Activated effector memory CD4-positive, alpha-beta T cell treated with anti-CD3 and anti-CD28 coated beads, Interleukin-2, amount 50 U/mL, for 16 hours (primary cell): ENCODE measurements at places on chromosomes 16 and 17.

DNA sequence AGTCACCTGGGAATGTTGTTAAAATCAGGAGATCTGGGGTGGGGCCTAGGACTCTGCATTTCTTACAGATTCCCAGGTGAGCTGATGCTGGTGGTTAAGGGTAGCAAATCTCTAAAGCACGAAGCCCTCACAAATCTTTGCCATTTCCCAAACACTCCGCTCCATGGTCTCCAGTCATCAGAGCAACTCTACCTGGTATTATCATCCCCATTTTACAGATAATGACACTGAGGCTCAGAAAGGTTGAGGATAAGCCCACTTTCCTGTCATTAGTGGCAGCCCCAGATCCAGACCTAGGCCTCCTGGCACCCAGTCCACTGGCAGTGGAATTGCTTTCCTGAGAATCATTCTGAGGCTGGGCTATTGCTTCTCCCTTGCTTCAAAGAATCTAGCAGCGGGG lies 8.7 kb downstream of the SLC46A1 start:
- DNase-seq: no peak

GRCh38 chr17:68771867-68772515 lies 170.8 kb upstream of the FAM20A start:
- DNase-seq: no peak

GRCh38 chr16:75821117-75821516 lies 94.8 kb upstream of the CPHXL start:
- no peak for DNase-seq

DNA sequence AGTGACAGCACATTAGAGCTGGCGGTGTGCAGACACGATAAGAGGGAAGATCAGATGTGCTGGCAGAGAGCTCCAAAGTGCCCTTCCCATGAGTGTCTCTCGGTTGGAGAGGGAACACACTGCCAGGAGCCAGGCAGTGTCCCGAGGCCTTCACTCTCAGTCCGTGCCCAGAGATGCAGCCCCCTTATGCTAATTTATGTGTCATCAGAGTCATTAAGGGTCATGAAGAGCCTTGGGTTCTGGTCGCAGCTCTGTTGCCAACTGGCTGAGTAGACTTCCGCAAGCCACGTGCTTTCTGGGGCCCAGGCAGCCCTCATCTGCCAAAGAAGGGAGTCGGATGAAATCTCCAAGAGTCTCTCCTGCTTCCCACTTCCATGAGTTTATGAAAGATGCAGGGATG lies 232.5 kb downstream of the MSI2 start:
- DNase-seq: no peak

DNA sequence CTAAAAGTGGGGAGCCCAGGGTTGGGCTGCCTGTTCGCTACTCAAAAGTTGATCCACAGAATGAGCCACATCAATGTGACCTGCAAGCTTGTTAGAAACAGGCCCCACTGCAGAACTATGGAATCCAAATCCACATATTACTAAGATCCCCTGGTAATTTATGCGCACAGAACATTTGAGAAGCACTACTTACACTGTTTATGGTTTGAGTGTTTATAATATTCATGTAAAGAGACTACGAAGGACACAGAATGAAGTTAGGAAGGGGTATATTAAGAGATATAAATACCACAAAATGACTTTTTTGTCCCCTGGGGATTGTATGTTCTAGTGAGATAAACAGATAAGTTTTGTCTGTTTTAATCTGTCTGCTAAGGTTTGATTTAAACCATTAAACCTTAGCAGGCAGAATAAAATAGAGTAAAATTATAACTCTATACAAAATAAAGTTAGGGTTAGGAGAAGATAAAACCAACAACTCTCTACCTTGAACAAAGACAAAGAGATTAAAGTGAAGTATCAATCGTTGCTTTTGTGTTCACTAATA lies 666.9 kb upstream of the SOX9 start:
- no peak for DNase-seq

- no peak for DNase-seq
These were observed 1.5 kb downstream of the LRRC3C start for GRCh38 chr17:39928858-39929645.

GRCh38 chr17:82611140-82612058 lies 36.8 kb downstream of the WDR45B start:
- no peak for DNase-seq

- no peak for DNase-seq
These were observed 18.3 kb downstream of the ZSWIM7 start for GRCh38 chr17:15981208-15981607.

DNA sequence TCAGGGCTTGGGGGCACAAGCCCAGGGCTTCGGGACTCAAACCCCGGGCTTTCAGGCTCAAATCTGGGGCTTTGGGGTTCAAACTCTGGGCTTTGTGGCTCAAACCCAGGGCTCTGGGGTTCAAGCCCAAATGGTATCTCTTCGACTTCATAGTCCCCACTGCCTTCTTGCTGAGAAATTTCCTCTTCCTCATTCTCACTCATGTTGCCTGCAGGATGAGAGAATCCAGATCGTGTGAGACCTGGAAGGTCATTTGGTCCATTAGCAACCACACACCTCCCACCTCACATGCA lies 576 bp downstream of the ZNF768 start:
- DNase-seq: no peak

- DNase-seq: no peak
These were observed 9.7 kb downstream of the CNP start for GRCh38 chr17:41976142-41976768.

DNA sequence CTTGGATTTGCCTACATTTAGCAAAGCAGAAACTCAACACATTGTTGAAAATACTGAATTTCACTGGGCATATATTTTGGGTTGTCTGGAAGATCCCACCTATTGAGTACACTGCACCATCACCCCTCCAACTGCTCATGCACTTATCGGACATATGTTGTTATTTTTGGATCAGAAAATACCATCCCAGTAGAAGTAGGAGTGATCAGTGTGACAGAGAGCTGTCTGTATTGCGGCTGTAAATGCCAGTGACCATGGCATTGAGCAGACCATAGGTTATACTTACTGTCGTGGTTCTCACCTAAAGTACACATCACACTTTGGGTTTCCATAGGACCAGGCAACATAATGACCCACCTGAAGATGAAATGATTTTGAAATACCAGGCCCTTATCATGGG lies 264.7 kb downstream of the CDH13 start:
- DNase-seq: no peak

GRCh38 chr17:2978991-2979390 lies 84.4 kb downstream of the OR1D5 start:
- no peak for DNase-seq

DNA sequence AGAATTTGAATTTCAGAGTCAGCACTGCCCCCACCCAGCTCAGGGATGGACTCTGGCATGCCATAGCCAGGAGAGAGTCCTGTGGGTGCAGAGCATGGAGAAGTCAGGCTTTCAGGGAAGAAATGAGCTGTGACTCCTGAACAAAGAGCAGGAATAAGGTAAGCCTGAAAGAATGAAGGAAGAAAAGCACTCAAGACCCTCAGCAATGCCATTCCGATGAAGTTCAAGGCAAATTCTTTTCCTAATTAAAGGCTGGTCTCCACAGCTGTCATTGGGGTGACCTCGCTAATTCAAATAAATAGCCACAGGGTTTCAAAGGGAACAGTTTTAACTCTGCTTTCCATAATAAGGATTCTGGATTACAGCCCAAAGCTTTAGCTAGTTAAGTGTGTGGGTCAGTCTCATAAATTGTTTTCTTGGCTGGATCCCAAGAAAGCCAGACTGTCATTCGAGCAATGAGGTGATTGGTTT lies 31.7 kb downstream of the TOM1L2 start:
- DNase-seq: no peak

GRCh38 chr17:67165201-67165600 lies 79.8 kb downstream of the HELZ start:
- no peak for DNase-seq

DNA sequence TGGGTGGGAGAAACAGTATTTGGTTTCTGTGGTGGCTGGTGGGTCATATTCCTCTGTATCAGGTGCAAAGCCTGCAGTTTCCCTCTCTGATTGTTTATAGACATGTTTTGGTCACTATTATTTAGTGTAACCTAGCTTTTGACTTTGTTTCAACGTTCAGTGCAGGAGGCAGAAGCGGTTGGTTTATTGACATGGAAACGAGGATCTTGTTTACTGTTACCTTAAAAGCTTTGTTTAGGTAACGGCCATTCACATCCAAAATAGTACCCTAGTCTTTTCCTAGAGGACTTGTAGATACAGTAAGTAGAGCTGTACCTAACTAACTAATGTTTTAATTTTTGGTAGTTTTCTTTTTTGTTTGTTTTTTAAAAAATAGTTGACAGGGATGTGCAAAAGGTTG lies 3.5 kb downstream of the MSI2 start:
- DNase-seq: no peak

- no peak for DNase-seq
These were observed 970 bp upstream of the TRAF7 start for GRCh38 chr16:2154533-2155090.

GRCh38 chr16:5045499-5046115 lies 11.9 kb upstream of the NAGPA start:
- no peak for DNase-seq

- no peak for DNase-seq
These were observed 139.3 kb downstream of the CDH11 start for GRCh38 chr16:64982581-64982980.

- no peak for DNase-seq
These were observed 3.2 kb downstream of the CSF3 start for GRCh38 chr17:40018211-40019121.

DNA sequence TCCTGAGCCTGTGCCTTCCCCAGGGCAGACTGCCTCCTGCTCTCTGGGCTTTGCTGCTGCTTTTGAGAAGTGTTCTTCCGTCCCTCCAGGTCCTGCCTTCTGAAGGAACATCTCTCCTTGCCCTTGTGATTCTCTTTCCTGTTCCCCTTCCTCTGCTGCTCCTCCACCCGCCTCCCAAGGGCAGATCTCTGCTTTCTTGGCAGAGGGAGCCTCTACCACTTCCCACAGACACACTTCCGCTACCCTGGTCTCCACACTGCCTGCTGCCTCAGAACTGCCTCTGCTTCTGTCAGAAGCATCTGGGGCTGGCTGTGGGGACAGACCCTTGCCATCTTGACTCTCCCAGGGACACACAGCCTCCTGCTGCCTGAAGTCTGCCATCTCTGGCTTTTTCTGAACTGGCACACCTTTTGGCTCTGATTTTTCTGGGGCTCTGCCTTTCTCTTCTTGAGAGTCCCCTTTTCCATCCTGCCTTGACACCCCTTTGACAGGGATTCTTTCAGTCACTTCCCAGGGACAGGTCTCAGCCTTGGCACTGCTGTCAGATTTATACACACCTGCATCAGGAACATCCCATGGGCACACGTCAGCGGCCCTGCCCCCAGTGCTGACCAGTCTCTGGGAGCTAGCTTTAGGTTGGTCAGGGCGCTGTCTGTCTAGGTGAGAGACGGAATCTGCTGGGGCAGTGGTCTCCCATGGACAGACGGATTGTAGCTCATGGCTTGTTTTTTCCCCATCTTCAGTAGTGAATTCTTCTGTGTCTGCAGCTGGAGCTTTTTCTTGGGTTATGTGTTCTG lies 16.6 kb downstream of the GPR179 start:
- DNase-seq: peak; percentile 56

GRCh38 chr17:51257150-51258081 lies 2.4 kb downstream of the MBTD1 start:
- no peak for DNase-seq

DNA sequence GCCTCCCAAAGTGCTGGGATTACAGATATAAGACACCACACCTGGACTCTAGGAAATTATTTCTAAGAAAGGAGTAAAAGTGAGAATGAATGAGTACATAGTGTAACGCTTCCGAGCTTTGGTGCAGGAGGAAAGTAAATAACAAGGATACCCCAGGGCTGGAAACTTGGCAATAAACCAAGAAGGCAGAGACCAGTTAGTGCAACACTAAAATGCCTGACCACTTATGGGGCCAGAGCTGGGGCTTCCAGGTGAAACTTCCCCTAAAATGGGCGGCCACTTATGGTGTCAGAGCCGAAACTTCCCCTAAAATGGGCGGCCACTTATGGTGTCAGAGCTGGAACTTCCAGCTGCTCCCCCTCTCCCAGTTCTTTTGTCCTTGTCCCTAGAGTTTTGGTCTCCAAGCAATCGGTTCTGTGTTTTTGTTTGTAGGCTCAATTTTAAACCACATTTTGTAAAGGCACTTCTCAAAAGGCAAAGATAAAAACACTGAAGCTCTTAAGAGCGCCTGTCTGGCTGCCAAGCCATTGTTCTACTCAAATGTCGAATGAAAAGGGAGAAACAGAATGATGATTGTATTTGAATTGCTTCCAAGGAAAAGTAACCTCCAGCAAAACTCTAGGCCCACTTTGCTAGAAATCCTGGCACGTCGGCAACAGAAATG lies 63.9 kb downstream of the NXN start:
- no peak for DNase-seq

DNA sequence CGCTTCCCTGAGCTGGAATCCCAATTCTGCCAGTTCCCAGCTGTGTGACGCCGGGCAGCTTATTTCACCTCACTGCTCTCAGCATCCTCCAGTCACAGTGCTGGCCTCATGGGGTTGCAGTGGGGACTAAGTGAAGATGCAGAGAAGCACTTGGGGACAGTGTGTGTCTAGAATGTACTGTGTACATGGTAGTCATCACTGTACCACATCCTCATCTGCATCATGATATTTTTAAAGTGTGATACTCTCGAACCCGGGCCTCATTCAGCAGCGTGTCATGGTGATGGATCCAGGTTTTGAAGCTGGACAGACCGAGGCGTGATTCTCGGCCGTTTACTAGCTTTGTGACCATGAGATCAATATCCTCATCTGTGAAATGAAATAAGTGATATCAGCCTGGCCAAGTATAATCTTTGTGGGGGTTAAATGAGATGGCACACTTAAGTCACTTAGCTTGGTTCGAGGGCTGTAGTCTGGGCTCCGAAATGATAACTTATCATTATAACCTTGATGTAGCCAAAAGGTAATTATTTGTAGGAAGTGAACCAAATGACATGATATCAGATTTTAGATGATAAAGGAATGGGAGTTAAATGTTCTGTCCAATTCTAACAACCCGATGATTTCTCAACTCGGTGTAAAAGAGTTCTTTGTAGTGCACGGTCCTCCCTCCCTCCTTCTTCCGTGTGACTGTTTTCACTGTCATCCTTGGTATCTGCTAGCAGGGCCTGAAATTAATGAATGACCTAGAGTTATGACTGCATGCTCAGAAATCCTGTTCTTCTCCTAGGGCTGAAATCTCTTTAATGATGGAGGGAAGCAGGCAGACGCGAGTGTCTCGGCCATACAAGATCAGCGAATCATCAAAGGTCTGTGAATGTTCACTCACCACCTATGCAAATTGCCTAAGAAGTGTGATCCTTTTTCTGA lies 2.0 kb downstream of the KLHL36 start:
- DNase-seq: no peak

- no peak for DNase-seq
These were observed 2.3 kb upstream of the ITGA3 start for GRCh38 chr17:50053654-50053960.

GRCh38 chr17:40697297-40697696 lies 6.3 kb downstream of the KRT24 start:
- DNase-seq: no peak
